ENCODE measurements at places on chromosomes 13 and 19.

DNA sequence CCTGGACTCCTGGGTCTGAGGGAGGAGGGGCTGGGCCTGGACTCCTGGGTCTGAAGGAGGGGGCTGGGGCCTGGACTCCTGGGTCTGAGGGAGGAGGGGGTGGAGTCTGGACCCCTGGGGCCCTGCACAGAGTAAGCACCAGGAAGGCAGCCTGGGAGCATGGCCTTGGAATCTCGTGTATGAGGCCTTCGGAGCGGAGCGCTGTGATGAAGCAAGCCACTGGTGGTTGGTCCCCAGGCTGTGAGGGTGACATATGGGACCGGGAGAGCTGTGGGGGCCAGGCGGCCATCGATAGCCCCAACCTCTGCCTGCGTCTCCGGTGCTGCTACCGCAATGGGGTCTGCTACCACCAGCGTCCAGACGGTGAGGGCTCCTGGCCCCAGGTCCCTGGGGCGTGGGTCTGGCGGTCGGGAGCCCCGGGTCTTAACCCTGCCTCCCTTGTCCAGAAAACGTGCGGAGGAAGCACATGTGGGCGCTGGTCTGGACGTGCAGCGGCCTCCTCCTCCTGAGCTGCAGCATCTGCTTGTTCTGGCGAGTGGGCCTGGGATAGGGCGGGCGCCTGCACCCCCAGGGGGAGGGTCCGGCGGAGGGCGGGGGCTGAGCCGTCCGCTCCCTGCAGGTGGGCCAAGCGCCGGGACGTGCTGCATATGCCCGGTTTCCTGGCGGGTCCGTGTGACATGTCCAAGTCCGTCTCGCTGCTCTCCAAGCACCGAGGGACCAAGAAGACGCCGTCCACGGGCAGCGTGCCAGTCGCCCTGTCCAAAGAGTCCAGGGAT is 918 bp downstream of the TMEM190 start:
- no peak for DNase-seq

DNA sequence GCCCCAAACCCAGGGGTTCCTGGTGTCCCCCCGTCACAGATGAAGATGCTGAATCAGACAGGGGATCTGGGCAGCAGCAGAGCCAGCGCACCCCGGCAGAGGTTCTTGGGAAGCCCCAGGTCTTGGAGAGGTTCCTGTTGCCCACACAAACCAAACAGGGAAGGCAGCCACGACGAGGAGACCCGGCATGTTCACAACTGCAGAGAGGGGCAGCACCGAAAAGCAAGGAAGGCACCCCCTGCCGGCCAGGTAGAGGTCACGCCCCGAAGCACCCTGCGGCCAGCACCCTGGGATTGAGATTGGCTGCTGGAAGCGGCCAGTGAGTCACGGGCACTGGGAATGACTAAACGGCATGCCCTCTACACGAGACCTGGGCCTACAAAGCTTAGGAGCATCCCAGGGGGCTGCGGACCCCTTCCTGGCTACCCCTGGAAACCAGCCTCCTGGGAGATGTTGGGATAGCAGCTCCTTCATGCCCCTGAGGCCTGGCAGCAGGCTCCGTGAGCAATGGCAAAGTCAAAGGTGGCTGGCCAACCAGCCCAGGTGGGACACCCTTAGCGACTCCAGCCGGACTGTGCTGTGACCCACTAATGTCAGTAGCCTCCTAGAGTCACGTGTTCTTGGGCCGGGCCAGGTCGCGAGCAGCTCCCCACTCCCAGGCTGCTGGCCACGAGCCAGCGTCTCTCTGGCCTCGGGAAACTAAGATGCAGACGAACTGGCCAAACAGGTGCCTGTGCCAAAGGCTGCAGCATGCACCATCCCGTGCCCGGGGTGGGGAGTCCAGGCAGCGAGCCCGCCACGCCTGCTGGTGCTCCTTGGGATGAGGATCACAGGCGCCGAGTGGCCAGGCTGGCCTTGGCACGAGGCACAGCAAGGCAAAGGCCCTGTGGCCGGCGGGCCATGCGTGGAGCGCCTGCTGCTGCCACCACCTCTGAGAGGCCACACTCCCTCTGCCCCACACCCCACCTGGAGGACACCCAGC is 43.2 kb downstream of the MLLT1 start:
- no peak for DNase-seq

DNA sequence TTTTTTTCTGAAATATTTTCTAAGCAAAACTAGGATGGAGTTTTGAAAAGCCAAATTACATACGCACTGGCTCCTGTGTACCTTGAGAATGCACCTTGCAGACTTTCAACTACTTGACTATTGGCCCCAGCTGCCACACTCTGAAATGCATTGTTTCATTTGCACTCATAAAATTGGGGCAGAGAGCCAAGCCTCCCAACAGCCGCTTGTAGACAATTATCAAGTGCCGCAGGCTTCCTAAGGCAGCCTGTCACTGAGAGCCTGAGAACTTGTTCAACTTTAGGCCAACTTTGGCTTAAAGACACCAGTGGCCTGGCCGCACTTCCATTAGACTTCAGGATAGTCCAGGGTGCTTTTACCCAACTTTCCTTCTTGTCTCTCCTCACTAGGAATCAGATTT is 115.7 kb upstream of the STARD13 start:
- no peak for DNase-seq

GRCh38 chr19:42079276-42079669 is 3.3 kb downstream of the ZNF574 start:
- DNase-seq = no peak

- DNase-seq = no peak
Measured at GRCh38 chr19:44050740-44051649, 841 bp upstream of the ZNF223 start.

DNA sequence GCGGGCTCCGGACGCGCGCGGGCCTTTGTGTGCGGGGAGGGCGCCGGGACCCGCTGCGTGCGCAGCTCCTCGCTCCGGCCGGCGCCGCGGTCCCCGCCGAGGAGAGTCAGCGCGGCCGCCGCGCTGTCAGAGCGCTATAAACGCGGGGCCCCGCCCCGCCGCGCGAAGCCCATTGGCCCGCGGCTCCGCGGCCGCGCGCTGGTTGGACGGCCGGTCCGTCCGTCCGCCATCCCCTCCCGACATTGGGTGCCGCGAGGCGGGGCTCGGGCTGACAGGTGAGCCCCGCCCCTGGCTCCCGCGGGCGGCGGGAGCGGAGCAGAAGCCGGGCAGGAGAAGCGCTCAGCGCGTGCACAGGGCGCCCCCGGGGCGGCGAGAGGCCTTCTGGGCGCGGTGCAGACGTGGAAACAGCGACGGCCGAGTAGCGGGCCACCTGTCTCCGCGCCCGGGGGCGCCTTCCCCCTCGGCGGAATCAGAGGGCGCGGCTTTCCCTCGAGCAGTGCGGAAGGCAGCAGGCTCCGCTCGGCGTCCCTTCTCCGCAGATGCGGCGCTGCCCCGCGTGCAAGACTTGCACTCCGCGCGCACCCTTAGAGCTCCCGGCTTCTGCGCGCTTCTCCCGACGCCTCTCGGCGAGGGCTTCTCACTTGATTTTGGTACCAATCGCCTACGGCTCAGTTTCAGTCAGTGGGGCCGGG is at the start of gene EFNB2:
Gene EFNB2 (minus strand): TSS at position 111 of the 692 bp plus-strand sequence. CDS start 698 bp downstream, outside the sequence.
- no peak for DNase-seq

DNA sequence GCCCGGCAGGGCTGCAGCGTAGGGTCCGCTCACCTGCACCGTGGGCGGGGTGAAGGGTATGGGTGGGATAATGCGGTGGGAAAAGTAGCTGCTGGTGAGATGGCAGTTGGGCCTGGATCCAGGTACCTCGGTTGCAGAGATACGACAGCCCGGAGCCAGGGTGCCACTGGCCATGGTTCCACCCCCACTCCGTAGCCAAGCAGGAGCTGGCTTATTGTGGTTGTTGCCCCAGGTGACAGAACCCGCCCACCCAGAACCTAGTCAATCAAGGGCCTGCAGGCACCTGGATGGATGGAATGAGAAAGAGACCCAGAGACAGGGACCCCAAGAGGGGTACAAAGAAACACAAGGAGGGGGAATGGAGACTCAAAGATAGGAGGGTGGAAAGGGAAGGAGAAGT is 3.5 kb upstream of the LHB start:
- no peak for DNase-seq

DNA sequence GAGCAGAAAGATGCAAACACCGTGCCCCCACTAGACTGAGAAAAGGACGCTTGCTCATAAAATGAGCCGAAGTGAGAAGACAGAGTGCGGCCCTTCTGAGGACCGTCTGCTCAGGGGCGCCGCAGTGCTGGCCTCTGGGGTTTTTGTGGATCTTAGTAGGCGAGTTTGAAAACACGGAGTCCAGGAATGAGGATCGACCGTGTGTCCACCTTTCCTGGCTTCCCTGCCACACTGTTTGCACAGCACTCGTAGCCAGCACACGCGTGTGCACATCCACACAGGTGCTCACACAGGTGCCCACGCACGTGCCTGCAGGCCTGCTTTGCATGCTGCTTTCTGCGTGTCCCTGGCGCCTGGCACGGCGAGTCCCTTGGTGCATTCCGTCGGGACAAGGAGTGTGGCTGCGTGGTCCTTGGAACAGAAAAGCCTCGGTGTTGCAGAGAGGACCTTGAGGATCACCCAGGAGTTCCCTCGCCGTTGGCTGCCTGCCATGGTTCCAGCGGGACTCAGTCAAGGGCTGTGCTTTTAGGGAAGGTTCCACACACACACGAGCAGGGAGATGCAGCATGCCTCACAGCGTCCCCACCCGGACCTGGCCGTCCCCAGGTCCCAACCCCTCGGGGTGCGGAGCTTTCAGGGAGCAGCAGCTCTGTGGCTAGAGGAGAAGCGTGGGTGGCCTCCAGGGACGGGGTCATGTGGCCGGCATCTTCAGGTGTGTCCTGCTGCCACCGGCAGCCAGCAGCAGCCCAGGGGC is 10.1 kb upstream of the ZNF554 start:
- no peak for DNase-seq

GRCh38 chr13:73281746-73282145 is 222.9 kb downstream of the KLF5 start:
- no peak for DNase-seq

DNA sequence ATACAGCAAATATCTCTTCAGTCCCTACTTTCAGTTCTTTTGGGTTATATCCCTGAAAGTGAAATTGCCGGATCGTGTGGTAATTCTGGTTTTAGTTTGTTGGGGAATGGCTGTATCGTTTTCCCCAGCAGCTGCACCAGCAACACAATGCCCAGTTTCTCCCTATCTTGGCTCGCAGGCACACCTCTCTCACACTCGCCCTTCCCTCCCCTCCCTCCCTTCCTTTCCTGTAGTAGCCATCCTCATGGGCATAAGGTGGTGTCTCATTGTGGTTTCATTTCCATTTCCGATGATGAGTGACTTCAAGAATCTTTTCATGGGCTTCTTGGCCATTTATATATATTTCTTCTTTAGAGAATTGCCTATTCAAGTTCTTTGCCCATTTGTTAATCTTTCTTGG is 8.6 kb upstream of the GPR18 start:
- no peak for DNase-seq

DNA sequence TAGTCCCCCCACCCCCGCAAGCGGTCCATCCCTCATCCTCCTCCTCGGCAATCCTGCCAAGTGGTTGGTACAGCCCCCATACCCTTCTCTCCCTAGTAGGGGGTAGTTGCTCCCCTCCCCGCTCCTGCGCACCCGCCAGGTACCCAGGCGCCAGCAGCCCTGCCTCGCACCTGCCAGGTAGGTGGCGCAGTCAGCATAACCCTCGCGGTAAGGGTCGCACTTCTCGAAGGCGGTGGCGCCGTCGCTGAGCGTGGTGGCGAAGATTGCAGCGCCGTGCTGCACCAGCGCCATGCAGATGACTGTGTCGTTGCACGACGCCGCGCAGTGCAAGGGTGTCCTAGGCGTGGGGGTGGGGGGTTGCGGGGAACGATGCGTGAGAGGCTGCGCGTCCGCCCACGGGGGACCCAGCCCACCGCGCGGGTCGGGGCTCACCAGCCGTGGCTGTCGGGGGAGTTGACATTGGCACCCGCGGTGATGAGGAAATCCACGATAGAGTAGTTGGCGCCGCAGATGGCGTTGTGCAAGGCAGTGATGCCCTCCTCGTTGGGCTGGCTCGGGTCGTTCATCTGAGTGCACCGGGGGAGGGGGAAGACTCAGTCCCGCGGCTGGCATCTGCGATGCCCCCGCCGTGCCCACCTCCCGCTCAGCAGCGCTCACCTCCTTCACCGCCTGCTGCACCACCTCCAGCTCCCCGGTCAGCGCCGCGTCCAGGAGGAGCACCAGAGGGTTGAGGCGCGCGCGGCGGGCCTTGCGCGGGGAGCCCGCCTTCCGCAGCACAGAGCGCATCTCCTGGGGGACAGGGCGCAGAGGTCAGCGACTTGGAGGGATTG is 15.2 kb upstream of the ERCC2 start:
- no peak for DNase-seq

DNA sequence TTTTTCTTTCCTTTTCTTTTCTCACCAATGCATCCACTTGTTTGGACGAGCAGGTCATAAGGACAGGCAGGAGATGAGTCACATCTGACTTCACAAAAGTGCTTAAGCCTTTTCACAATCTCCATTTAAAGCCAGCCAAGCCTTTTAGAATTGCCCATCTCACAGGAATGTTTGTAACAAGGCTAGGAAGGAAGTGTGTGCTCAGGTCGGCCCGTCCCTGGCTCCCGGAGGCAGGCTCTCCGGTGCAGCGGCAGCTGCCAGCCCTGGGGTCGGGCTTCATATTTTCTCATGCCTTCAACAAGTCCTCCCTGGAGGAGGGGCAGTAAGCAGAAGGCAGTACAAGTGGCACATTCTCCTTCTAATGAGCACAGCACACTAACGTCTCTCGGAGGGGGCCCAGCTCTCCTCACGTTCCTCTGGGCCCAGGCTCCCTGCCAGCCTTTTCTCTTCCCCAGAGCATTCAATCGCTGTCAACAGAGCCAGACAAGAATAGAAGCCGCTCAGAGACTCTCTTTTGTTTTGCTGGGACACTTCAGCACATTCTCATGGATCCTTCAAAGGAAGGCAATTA is 180.5 kb downstream of the COL4A1 start:
- DNase-seq = no peak

- DNase-seq = no peak
Measured at GRCh38 chr13:82747291-82747690, 1135.0 kb downstream of the SLITRK1 start.

DNA sequence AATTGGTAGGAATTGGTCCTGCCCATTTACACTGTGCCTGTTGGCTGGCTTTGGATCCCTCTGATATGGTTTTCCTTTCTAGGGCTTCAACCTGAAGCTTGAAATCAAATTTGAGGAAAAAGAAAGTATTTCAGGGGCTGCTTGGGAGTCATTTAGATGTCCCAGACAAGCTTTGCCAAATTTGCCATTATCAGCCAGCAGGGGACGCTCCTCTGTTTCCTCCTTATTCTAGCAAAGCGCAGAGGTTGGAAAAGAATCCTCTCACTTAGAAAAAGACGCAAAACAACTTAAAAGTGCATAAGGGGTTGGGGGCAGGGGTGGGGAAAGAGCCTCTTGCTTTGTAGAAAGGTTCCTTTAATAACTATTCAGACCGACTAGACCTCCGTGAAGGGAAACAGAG is 1211.1 kb upstream of the PCDH20 start:
- DNase-seq = no peak

DNA sequence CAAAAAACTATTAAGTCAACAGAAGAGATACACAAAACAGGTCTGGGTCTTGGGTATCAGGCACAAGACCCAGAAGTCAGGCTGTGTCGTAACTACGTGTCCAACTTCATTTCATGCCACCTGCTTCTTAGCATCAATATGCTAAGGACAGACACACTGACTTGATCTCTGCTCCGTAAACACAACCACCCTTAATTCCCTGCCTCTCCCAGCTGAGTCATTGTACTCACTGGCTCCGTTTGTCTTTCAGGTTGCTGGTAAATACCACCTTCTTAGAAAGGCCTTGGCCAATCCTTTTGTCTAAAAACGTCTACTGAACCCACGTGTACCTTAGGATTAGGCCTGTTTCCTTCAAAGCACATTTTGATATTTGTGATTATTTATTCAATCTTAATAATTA is 726.2 kb downstream of the PCDH9 start:
- no peak for DNase-seq

GRCh38 chr13:112648101-112648500 is 41.7 kb upstream of the ATP11A start:
- no peak for DNase-seq

All from vagina (tissue), 2 donors.